CD4-positive, alpha-beta T cell treated with Interleukin-10 for 1 hour (primary cell): ENCODE measurements at places on chromosomes 12 and 14.
A peak's percentile ranks its signal among the peaks of the same experiment; 100 is the strongest.

GRCh38 chr14:95526483-95527386, 8.1 kb upstream of the GLRX5 start:
- DNase-seq, result no peak

GRCh38 chr12:26425587-26426260, 230.4 kb downstream of the SSPN start:
- DNase-seq, result no peak

DNA sequence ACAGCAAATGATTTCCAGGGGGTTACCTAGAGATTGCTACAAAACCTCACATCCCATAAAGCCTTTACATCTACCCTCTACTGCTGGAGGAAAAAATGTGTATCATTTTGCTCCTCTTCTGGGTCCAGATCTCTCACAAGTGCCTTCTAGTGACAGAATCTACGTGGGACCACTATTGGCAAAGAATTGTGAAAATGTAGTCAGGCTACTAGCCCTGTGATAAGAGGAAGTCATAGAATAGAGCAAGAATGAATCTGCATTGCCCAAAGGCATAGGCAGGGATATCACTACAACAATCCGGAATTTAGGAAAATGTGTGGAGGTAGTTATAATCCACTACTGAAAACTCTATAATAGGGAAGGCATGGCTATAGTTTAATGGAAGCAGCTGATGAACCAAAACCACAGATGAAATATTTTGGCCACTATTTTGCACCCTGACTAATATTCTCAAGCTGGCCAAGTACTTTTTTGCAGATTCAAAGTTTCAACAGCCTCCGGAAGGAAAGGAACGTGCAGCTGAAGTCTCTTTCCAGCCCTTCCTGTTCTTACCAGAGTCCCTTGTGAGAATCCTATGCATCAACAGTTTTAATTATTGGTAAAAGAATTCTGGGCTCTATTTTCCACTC, 176.8 kb downstream of the PHLDA1 start:
- no peak for DNase-seq

DNA sequence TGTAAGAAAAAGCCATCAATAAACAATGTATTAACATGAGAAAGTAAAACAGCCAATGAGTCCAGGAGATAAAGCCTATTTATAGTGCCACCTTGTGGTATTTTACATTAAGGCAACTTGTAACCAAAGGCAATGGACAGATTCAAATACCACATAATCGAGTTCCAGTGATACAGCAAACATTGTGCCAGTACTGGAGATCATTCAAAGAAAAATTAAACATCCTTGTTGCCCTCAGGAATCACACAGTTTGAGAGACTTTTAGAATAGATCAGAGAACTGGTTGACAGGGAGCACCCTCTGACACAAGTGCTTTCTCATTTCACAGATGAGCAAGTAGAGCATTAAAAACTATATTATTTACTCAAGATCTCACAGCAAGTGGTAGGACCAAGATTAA, 98.1 kb downstream of the DDHD1 start:
- DNase-seq, result peak; percentile 56

DNA sequence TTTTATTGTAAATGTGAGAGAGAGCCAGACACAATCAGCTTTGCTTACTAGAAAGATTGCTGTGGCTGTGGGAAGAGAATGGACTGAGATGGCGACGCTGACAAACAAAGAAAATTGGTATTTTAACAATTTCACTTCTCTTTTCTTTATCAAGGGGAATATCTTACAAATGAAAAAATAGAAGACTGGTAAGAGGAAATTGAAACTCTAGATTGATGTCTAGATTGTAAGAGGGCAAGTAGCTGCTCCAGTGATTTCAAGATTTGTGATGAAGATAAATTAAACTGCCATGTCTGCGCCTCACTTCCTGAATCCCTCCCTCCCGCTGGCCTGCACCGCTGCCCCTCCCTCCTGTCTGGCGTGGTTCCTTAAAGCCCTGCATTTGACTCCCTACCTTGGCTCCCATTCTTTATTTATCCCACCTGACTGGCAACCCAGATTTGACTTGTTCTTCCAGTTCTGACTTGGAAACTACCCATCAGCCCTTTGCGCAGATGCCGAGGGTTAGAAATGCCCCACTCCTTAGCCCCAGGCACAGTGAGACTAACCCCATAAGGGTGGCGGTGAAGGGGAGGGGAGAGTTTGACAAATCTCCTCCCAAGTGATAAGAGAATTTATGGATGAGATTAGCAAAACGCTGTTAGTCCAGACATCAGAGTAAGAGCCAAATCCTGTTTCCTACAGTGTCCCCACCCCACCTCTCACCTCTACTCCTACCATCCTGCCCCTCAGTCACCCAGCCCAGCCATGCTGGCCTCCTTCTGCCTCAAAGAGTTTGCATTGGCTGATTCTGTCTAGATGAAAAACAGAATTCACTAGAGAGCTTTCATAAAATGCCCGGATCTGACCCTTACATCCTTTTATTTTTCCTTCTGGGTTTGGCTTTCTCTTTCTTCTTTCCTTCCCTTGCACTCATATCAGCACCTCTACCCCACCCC, 125.3 kb upstream of the ATF7IP start:
- no peak for DNase-seq

DNA sequence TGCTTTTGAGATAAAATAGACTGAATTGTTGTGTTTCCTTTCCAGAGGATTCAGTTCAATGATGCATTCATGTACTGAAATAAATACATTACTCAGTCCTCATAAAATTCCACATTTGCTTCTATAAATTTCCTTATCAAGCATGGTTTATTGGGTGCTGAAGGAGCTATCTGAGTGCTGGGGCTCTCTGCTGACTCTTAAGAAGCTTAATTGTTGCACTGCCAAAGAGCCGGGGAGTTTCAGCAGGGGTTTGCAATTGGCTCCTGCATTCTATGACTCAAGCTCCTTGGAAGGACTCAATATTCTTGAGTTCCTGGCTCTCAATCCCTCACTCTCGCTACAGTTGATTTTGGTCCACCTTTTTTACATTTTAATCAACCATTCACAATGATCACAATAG, 69.8 kb upstream of the PYGL start:
- no peak for DNase-seq

GRCh38 chr12:83156815-83157214, 470.1 kb downstream of the TMTC2 start:
- DNase-seq, result no peak

DNA sequence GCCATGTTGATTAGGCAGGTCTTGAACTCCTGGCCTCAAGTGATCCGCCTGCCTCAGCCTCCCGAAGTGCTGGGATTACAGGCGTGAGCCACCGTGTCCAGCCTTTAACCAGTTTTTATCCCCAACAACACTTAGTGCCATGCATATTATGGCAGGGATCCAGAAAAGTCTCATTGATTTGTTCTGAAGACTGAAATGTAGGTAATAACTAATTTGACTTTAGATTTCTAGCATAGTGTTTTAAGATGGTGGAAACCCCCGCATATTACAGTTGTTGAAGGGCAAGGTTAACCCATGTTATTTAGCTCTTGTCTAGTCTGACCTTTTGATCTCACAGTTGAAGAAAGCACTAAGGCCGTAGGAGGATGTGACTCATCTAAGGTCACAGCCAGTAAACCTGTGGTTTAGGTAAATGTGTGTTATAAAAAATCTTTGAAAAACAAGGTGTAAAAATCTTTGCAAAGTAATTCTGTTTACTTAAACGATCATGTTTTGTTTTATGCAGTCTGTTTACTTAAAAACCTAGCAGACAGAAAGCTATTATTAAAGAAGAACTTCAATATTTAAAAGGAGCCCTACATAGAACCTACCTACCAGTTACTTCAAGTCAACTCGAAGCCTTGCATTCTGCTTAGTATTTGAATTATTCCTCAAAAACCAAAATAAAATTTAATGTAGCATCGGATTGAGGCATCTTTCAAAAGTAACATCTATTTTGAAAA, 24.8 kb downstream of the BICDL1 start:
- DNase-seq, result peak; percentile 91

- DNase-seq, result no peak
Measured at GRCh38 chr12:88579161-88579517, 1.1 kb downstream of the KITLG start.

DNA sequence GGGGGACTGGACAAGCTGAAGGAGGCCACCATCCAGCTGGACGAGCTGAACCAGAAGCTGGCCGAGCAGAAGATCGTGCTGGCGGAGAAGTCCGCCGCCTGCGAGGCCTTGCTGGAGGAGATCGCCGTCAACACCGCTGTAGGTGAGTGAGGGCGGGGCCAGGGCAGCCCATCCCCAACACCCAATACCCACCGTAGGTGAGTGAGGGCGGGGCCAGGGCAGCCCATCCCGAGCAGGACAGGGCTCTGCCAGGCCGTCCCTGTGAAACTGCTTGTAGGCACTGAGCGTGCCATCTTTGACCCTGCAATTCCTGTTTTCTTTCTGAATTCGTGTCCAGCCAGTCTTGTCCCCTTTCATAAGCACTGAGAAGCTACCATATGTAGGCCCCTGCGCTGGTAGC, 74.0 kb downstream of the CCDC92 start:
- DNase-seq, result no peak

DNA sequence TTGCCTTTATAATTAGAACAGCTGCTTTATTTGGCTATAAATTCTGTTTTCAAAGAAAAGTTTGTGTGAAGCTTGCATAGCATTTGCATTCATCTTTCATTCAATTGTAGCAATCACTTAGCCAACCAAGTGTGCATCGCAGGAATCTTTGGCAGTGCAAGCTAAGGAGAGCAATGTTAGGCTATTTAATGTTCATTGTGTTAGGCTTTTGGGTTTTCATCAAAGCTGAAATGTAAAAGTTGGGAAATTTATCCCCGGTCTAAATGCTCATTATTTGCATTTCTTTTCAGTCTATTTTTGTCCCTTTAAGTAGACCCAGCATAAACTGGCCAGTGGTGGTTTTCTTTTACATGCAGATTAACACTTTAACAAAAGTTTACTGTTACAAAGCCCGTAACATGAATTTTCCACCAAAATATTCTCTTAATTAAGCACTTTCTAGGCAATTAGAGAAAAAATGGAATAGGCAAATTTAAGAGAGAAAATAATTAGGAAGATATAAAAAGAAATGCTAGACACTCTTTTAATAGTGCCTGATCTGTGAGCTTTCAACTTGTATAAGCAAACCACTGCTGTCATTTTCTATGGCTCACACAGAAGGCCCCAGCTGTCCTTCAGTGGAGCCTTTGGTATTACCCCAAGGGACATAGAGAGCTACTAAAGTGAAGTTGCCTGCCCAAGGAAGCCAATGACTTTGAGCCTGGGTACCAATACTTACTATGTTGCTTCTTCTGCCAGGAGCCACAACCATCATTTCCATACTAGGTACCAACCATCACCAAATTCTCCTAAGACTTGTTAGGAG, 898.9 kb upstream of the SEL1L start:
- no peak for DNase-seq

DNA sequence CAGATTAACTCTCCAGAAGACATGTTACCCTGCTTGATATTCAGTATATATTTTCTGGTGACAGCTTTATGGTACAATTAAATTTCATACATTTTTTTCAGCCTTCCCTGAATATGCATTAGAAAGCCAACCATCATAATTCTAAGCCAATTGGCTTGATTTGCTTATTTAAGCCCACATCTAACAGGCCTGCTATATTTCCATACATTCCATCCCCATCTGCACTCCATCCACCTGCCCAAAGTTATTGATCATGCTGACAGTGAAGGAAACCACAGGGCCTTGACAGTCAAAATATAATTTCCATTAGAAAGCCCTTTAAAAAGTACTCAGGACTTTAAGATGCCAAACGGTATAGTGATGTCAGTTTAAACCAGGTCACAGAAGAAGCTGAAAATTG, 164.3 kb downstream of the GXYLT1 start:
- no peak for DNase-seq

- no peak for DNase-seq
Measured at GRCh38 chr14:67982711-67983608, 163.4 kb downstream of the RAD51B start.

- DNase-seq, result no peak
Measured at GRCh38 chr12:83801972-83802371, 1110.6 kb downstream of the SLC6A15 start.

GRCh38 chr12:12376646-12377448, 20.0 kb downstream of the BORCS5 start:
- DNase-seq, result peak; percentile 83

- DNase-seq, result no peak
Measured at GRCh38 chr12:110122929-110123328, 1.2 kb upstream of the IFT81 start.

- no peak for DNase-seq
Measured at GRCh38 chr12:26878661-26879119, 45.7 kb upstream of the ITPR2 start.

DNA sequence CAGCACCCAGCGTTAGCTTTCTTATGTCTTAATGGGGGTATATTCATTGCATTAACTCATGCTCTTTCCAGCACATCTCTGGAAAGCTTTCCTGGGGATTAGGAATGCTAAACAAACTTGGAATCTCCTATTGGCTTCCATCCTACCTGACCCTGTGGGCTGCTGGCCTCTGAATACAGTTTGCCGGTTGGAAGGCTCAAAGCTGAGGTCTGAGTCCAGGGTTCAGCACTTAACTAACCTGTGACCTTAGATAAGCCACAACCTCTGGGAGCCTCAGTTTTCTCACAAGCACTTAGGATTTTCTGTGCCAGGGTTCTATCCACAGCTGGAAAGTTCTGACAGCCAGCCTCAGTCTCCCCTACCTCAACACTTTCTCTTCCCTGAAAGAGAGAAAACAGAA, 12.9 kb upstream of the RND1 start:
- DNase-seq, result no peak

GRCh38 chr12:33596814-33597213, 157.2 kb upstream of the SYT10 start:
- DNase-seq, result no peak

GRCh38 chr14:89391123-89391522, 25.9 kb downstream of the FOXN3 start:
- no peak for DNase-seq

DNA sequence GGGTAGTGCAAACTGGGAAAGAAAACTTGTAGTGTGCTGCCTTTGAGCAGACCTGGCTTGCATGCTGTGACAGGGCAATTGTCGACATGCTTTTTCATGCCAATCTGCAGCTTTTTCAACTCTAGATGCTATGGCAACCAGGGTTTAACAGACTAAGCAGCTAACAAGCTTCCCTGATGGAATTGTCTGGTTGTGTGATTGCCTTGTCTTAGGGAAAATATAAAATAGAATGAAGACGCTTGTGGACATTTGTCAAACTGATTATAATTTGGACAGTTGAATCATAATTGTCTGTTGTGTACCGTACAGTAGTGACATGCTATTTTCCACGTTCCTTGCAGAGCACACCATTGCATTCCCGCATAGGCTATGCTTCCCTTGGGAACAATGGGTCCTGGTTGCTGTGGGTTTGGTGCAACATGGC, 113.0 kb downstream of the FOXG1 start:
- no peak for DNase-seq
